NCI-H1694 treated with DMSO at 0.1 percent for 48 hours (cell line): ENCODE measurements at places on chromosomes 2 and 18.
A peak's percentile ranks its signal among the peaks of the same experiment; 100 is the strongest.

DNA sequence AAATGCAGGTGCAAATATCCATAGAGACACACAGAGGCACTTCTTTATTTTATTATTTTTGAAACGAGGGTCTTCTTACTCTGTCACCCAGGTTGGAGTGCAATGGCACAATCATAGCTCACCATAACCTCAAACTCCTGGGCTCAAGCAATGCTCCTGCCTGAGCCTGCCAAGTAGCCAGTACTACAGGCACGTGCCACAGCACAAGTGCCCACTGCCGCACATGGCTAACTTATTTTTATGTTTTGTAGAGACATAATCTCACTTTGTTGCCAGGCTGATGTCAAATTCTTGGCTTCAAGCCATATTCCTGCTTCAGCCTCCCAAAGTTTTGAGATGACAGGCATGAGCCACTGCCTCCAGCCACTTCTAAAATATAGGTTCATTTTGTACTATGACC is 537.6 kb downstream of the THSD7B start:
- no peak for DNase-seq

GRCh38 chr2:200738590-200738989 is 73.1 kb upstream of the BZW1 start:
- no peak for DNase-seq

DNA sequence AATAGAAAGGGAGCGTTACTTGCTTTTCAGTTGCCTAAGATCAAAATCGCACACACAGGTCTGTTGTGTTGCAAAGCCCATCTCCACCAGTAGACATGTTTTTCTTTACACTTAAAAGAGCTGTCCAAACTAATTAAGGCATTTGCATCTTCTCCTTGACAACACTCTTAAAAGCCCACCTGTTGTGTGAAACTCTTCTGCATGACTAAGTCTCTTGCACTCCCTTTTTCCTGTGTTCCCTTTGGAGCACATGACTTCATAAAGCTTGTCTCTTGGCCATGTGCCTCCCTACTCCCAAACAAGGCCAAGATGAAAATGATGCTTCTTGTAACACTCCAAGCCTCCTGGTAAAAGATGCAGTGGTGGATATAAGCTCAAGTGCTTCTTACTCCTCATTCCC is 26.1 kb downstream of the PID1 start:
- DNase-seq, result no peak

DNA sequence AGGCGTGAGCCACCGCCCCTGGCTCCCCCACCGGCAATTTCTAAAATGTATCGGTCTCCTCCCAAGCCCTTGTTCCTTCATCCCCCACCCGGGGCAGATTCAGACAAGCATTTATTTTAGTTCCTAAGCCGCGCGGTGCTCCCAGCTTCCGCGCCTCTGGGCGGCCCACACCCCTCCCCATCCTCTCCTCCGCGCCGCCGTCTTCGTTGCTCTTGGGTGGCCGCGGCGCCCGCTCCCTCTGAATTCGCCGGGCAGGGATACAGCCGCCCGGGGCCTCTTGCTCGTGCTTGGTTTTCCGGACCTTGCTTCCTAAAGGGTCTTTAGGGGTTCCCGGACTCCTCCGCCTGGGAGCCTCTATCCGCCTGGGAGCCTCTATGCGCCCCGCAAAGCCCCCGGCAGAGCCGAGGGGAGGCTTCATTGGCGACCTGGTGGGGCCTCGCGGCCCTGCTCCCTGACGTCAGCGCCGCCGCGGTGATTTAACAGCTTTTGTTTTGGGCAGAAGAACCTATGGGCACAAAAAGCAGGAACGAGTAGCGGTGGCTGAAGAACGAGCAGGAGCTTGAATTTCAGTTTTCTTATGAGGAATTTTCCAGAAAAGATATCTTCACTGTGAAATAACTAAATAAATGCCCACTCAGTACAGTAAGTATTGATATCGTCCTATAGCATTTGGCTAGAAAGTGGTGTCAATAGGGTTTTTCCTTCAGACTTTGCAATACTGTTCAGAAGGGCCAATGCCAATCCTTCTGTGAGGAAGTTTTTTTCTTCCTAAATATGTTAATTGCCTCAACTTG is 37.3 kb downstream of the PRKRA start:
- peak; percentile 79 for DNase-seq

- DNase-seq, result no peak
These were observed 30.4 kb upstream of the MAPRE3 start for GRCh38 chr2:26940001-26940400.
